CD4-positive, alpha-beta T cell treated with Interleukin-2 at 100 ng/mL for 4 hours (primary cell): ENCODE measurements at places on chromosomes 2 and 18.

DNA sequence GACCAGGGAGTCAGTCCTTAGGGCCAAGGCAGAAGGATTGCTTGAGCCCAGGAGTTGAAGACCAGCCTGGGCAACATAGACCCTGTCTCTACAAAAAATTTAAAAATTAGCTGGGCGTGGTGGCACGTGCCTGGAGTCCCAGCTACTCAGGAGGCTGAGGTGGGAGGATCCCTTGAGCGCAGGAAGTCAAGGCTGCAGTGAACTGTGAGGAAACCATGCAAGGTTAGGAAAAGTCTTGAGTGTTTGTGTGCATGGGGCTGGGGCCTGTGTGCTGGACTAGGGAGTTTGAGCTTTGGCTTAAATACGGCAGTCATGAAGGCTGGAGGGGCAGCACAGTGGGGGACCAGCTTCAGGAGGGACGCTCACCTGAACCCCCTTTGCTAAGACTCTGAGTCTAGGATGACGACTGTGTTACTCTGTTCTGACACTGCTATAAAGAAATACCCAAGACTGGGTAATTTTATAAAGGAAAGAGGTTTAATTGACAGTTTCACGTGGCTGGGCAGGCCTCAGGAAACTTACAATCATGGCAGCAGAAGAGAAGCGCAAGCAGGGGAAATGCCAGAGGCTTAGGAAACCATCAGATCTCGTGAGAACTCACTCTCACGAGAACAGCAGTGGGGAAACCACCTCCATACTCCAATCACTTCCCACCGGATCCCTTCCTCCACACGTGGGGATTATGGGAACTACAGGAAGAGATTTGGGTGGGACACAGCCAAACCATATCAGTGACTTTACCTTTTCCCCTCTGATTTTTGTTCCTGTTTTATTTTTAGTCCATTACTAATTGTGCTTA, 39.4 kb downstream of the GORASP2 start:
- DNase-seq: no peak

DNA sequence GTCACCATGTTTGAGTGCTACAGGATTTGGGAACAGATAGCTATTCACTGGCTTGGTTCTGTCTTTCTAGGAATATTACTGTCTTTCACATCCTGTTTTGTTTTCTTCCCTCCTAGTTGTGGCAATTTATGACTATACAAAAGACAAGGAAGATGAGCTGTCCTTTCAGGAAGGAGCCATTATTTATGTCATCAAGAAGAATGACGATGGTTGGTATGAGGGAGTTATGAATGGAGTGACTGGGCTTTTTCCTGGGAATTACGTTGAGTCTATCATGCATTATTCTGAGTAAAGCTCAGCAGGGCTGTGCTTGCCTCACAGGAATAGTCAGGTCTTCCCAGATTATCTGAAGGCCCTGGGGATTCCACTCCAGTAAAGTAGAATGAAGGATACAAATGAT, 98.9 kb downstream of the ABI2 start:
- no peak for DNase-seq

DNA sequence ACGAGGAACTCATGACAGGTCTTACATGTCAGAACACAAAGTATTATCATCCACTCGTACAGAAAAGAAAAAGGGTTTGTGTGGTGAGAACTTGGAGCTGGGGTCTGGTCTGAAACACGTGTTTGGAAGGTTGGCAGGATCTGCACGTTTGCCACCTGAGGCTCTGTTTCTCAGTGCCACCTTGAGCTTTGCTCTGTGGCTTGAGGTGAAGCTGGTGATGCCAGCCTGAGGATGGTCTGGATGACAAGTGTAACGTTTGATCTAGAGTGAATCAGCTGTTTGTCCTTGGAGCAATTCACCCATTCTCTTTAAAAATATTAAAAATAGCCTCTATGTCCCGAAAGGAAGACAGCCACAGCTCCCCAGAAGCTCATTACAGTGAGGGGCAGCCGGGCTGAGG, 45.4 kb upstream of the KLF11 start:
- no peak for DNase-seq

GRCh38 chr18:74331404-74331803, 15.8 kb downstream of the C18orf63 start:
- no peak for DNase-seq
